Posterior cingulate gyrus (tissue), 11 donors: ENCODE measurements at places on chromosomes 13 and 19.

DNA sequence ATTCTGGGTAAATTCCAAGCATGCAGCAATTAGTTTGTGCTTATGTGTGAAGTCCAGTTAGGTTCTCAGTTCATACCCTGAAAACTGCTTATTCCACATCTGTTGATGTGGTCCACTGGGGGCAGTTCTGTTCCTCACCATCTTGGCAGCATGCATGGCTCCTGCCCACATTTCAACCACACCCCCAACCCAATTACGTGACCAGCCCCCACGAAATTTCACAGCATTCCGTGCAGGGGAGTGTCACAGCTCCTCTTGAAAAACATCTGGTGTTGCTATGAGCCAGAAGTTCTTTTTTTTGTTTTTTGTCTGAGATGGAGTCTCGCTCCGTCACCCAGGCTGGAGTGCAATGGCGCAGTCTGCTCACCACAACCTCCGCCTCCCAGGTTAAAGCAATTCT is 9.1 kb upstream of the ERVK3-1 start:
- DNase-seq: no peak

DNA sequence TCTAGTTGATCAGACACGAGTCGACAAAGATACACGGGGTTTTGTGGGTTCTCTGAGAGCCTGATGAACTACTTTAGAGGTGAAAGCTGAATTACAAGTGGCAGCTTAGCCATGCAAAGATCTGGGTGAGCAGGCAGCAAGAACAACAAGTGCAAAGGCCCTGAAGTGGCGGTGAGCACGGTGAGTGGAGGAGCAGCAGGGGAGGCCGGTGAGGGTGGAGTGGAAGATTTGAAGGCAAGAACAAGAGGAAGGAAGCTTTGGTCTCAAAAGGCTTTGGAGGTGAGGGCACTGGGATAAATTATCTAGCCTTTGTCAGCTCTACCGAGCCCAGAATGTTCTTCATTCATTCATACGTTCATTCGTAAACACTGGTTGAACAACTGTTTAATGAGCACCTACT is 1.4 kb downstream of the ZNF865 start:
- DNase-seq: no peak

DNA sequence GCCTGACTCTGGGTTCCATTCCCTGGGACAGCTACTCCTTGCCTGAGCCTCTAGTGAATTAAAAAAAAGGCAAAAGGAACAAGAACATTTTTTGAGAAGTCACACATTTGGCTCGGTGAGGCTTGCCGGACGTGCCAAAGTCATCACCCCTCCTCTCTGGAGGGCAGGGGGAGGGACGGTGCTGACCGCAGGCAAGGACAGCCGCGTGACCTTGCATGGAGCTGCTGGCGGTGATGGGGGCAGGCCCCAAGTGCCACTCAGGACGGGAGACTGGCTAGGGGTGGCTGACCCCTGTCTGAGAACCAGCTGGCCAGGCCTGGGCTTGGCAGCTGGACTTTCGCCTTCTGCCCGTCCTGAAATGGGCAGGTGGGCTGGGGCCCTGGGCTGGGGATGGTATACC is 26.4 kb downstream of the MAP2K2 start:
- DNase-seq: no peak

DNA sequence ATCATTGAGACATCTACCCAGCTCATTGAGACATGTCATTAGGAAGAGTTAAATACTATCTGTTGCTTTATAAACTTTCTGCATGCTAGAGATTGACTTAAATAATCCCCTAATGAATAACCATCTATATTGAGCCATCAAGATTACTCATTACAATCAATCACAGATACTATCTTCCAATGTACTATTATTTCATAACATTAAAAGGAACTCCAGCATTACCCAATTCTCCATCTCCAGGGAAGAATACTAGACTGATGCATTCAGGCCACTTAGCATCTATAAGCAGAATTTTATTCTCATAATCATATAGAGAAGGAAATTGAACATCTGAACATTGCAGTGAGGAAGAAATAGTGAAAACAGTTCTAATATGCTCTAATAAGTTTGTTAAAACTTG is 8.0 kb downstream of the EPSTI1 start:
- no peak for DNase-seq

DNA sequence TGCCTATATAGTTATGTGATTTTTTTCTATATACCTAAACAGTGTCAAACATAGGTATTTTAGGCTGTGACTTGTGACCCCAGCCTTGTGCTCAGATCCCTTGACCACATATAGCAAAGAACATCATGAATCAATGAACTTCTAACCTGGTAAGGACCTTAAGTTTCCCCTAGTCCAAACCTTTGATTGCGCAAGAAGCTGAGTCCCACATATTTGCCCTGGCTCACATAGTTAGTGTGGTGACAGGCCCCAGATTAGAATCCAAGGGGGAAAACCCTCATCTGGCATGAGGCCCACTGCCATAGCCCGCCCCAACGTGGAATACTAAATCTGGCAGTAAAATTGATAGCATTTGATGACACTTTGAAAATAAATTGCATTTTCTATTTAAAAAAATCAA is 171.8 kb downstream of the MZT1 start:
- DNase-seq: no peak

GRCh38 chr13:66001140-66001539 is 1229.0 kb downstream of the PCDH9 start:
- no peak for DNase-seq

GRCh38 chr13:112207129-112207528 is 140.2 kb downstream of the SOX1 start:
- no peak for DNase-seq

DNA sequence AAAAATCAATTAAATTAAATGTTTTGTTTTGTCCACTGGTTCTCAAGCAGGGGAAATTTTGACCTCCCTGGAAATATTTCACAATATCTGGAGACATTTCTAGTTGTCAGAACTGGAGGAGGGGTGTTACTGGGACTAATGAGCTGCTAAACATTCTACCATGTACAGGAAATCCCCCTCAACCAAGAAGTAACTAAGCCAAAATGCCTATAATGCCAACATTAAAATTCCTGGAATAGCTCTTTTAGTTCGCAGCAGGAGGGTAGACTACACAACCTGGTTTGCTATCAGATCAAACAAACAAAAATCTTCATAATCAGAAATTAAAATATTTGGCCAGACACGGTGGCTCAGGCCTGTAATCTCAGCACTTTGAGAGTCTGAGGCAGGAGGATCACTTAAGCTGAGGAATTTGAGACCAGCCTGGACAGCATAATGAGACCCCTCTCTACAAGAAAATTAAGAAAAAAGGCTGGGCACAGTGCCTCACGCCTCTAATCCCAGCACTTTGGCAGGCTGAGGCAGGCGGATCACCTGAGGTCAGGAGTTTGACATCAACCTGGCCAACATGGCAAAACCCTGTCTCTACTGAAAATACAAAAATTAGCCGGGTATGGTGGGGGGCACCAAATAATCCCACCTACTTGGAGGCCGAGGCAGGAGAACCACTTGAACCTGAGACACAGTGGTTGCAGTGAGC is 13.7 kb upstream of the SMARCA4 start:
- DNase-seq: no peak

GRCh38 chr19:44823373-44823698 is 14.4 kb downstream of the BCAM start:
- no peak for DNase-seq

DNA sequence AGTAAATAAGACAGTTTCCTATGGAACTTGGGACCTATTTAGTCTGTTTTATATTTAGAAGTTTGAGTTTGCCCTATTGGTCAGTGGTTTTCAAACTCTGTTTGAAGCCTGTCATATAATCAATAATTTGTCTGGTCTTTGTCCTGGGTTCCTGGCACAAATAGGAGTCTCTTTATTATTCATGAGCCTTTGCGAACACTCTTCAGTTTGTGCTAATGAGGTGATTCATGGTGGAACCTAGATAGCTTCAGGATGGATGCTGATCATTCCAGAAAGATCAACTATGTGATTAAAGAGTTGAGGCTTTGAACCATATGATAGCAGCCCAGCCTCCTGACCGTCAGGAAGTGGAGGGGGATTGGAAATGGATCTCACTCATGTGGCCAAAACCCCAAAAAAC is 10.0 kb upstream of the VWA8 start:
- DNase-seq: no peak

- DNase-seq: no peak
These were observed 94.7 kb downstream of the RBM26 start for GRCh38 chr13:79311386-79311785.

GRCh38 chr13:113947311-113948033 is 26.4 kb downstream of the C13orf46 start:
- DNase-seq: peak; percentile 85

DNA sequence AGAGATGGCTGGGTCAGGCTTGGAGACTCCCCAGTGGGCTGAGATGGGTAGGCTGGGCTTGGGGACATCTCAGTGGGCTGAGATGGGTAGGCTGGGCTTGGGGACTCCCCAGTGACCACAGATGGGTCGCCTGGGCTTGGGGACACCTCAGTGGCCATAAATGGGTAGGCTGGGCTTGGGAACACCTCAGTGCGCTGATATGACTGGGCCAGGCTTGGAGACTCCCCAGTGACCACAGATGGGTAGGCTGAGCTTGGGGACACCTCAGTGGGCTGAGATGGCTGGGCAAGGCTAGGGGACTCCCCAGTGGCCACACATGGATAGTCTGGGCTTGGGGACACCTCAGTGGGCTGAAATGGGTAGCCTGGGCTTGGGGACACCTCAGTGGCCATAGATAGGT is 12.8 kb downstream of the IQCN start:
- no peak for DNase-seq

GRCh38 chr13:77583581-77583980 is 48.1 kb downstream of the SCEL start:
- no peak for DNase-seq

DNA sequence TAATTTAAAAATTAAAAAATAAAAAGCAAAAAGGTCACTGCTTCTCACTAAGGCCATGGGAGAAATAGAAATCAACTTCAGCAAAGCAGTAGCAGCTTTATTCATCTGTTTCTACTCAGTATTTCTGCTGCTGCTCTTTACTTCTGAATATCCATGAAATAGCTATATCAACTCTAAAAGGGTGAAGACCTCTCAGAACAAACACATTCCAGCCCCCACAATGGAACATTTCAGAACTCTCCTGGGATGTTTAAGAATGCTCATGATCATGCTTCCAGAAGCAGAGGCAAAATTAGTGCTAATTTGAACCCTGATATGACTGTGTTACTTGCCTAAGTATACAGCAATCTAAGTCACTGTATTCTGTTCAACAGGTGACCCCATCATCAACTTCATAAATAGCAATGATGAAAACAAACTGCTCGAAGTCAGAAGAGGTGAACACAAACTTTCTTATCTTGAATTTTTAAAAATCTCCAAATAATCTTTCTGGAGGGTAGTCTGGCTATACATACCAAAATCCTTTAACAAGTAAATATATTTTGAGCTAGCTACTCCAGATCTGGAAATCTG is 29.6 kb upstream of the DOCK9 start:
- no peak for DNase-seq

GRCh38 chr13:97749174-97749573 is 204.3 kb upstream of the IPO5 start:
- DNase-seq: no peak

- no peak for DNase-seq
These were observed 9.0 kb upstream of the ACSBG2 start for GRCh38 chr19:6126335-6126974.

DNA sequence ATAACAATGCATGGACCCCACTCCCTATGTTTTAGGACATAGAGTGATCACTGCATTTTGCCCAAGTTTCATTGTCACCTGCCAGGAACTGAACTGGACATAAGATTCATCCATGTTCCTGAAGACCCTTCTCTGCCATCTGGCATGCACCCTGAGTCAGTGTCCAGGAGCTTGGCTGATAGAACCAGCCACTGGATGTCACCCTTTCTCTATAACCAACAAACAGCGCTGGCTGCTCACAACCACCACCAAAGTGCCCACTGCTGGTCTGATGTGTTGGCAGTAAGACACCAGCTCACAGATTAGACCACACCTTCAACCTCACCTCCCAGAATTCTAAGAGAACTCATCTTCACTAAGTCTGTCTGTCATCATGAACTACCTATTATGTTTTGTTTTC is 333.4 kb downstream of the ITGBL1 start:
- DNase-seq: no peak

GRCh38 chr13:38452656-38453055 is 103.0 kb downstream of the UFM1 start:
- no peak for DNase-seq

- no peak for DNase-seq
These were observed 26.0 kb upstream of the PABPC3 start for GRCh38 chr13:25069911-25070310.

DNA sequence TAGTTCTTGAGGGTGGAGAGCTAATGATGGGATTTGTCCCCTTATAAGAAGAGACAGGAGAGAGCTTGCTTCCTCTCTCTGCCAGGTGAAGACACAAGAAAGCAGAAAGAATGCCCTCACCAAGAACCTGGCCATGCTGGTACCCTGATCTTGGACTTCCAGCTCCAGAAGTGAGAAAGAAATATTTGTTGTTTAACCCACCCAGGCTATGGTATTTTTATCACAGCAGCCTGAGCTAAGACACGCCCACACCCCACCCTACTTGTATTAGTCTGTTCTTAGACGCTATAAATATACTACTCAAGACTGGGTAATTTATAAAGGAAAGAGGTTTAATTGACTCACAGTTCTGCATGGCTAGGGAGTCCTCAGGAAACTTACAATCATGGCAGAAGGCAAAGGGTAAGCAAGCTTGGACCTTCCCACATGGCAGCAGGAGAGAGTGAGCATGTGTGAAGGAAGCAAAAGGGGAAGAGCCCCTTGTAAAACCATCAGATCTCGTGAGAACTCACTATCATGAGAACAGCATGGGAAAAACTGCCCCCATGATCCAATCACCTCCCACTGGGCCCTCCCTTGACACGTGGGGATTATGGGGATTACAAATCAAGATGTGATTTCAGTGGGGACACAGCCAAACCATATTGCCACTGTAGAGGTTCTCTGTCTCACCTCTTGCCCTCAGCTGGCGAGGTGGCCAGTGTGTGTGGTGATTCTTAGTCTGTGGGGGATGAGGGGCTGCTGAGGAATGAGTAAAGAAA is 57.4 kb upstream of the RCBTB2 start:
- no peak for DNase-seq

DNA sequence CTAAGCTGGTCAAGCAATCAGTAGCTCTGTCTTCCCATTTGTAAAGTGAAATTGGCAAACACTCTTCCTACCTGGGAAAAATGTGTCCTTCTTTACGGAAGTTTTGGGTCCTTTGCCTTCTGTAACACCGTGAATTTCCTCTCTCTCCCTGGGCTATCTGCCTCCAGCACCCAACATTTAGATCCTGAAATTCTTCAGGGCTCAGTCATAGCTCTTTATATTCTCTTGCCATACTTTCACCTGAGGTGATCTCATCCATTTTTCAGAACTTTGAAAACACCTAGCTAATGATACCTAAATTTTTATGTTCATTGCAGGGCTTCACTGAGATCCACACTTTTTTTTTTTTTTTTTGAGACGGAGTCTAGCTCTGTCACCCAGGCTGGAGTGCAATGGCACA is 1042.2 kb downstream of the DIAPH3 start:
- no peak for DNase-seq

GRCh38 chr19:58203814-58204475 is 21.1 kb downstream of the ZNF274 start:
- no peak for DNase-seq
